ENCODE measurements at places on chromosomes 3 and 15. TPM values are rescaled to one million over a fixed set of nuclear protein-coding genes. Genes with fewer than 3 reads are reported as not detected.

DNA sequence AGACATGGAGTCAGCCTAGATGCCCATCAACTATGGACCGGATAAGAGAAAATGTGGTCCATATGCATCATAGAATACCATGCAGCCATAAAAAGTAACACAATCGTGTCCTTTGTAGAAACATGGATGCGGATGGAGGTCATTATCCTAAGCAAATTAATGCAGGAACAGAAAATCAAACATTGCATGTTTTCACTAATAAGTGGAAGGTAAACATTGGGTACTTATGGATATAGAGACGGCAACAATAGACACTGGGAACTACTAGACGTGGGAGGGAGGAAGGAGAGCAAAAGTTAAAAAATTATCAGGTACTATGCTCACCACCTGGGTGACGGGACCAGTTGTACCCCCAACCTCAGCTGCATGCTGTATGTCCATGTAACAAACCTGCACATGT lies 2.5 kb downstream of the PLD1 start:
- H3K4me3 ChIP-seq, result no peak overlapping the region
- H3K4me1 ChIP-seq, result peaks cover 5% of the 10 kb centered on the region
- no peaks in the 10 kb centered on the region for H3K36me3 ChIP-seq
- no peak overlapping the region for H3K27ac ChIP-seq
- DNase-seq, result no peak
- H3K27me3 ChIP-seq, result no peaks in the 10 kb centered on the region

- peak overlapping the region; percentile 99 for H3K27ac ChIP-seq
- peak overlapping the region; percentile 93 for H3K4me3 ChIP-seq
- peaks cover 33% of the 10 kb centered on the region for H3K4me1 ChIP-seq
- H3K27me3 ChIP-seq, result no peaks in the 10 kb centered on the region
These were observed 2.1 kb downstream of the RNF168 start for GRCh38 chr3:196501316-196502044.

- no peaks in the 10 kb centered on the region for H3K36me3 ChIP-seq
- no peak overlapping the region for H3K27ac ChIP-seq
- no peak for DNase-seq
- peaks cover 17% of the 10 kb centered on the region for H3K4me1 ChIP-seq
These were observed 21.2 kb upstream of the SMAD3 start for GRCh38 chr15:67043939-67044771.

GRCh38 chr3:166759736-166760513 lies 620.2 kb downstream of the ZBBX start:
- DNase-seq, result no peak
- no peak overlapping the region for H3K27ac ChIP-seq
- no peaks in the 10 kb centered on the region for H3K4me1 ChIP-seq
- no peaks in the 10 kb centered on the region for H3K36me3 ChIP-seq
- H3K4me3 ChIP-seq, result no peak overlapping the region
- no peaks in the 10 kb centered on the region for H3K27me3 ChIP-seq

DNA sequence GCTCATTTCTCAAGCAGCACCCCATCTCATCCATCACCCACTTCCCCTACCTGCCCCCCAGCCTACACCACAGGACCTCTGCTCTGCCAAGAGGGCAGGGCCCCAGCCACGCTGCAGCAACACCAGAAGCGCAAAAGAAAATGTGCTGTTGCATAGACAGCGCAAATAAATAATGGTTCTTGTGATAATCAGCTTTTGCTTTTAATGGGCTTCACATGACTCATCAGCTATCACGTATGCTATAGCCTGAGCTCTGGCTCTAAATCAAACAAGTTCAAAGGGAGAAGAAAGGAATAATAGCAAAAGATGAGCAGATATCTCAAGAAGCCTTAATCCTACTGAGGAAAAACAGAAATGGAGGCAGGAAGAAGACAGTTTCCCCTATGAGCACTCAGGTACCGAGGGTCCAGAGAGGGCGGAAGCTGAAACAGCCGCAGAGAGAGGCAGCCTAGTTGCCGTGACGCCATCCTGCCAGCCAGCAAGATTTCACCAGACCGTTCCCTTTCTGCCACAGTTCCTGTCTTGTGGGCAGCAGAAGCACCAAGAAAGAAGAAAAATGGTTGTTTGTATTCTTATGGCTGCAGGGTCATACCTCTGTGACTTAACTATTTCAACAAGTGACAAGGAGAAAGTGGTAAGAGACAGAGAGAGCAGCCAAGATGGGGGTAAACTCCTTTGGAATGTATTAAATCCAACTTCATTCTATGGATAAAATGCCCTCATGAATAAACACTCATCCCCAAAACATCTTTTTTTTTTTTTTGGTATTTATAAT lies 22.0 kb downstream of the RAB27A start:
- peak; percentile 31 for DNase-seq
- H3K36me3 ChIP-seq, result no peaks in the 10 kb centered on the region
- H3K4me3 ChIP-seq, result no peak overlapping the region
- no peak overlapping the region for H3K27ac ChIP-seq

GRCh38 chr3:42369832-42370231 lies 40.6 kb downstream of the LYZL4 start:
- H3K27me3 ChIP-seq, result peaks cover 11% of the 10 kb centered on the region
- no peak overlapping the region for H3K4me3 ChIP-seq
- H3K36me3 ChIP-seq, result no peaks in the 10 kb centered on the region
- no peaks in the 10 kb centered on the region for H3K4me1 ChIP-seq

DNA sequence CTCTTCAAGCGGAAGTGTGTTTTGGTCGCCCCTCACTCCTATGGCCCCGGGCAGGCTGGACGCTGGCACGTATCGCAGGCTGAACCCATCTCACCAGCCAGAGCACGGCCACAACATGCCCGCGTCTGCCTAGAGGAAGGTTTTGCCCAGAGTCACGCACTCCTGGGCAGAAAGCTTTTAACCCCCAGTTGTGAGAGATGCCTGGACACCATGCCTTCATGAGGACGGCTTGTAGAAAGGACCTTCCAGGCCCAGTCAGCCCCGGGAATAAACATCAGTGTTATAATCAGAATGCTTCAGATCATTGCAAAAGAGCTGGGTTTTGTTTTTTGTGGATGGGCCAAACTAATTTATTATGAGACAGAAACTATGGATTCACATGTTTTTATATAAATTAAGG lies 16.5 kb downstream of the CYFIP1 start:
- H3K4me1 ChIP-seq, result peaks cover 72% of the 10 kb centered on the region
- H3K27me3 ChIP-seq, result no peaks in the 10 kb centered on the region
- H3K4me3 ChIP-seq, result no peak overlapping the region
- DNase-seq, result no peak
- H3K36me3 ChIP-seq, result peaks cover 4% of the 10 kb centered on the region

GRCh38 chr15:70355275-70355795 lies 257.6 kb upstream of the TLE3 start:
- no peak overlapping the region for H3K27ac ChIP-seq
- no peak for DNase-seq
- H3K4me1 ChIP-seq, result no peaks in the 10 kb centered on the region
- H3K4me3 ChIP-seq, result no peak overlapping the region
- H3K27me3 ChIP-seq, result peaks cover 22% of the 10 kb centered on the region

DNA sequence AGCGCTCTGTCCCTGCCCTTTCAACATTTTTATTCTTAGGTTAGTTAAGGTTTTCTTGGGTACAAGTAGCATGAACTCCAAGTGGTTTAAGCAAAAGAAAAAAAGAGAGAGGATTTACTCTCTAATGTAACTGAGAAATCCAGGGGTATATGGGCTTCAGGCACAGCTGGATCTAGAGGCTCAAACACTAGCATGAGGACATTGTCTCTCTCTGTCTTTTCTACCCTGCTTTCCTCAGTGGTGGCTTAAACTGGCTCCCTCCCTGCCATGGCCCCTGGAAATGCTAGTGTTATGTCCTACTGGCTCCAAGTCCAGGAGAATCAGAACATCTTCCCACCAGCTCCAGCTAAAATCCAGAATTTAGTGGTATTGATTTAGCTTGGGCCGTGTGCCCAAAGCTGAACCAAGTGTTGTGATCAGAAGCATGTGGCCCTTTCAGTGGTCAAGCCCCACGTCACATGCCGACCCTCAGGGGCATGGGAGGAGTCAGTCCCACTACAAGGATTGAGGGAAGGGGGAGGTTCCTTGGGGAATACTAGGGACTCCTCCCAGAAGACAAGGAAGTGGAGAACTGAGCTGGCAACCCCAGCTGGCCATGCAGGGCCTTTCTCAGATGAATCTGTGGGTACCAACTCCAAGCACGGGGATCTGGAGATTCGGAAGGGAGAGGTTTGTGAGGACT lies 58.0 kb downstream of the LINGO1 start:
- no peaks in the 10 kb centered on the region for H3K27me3 ChIP-seq
- no peak overlapping the region for H3K27ac ChIP-seq
- peaks cover under 1% of the 10 kb centered on the region for H3K4me1 ChIP-seq

GRCh38 chr15:57559875-57560274 lies 31.8 kb upstream of the MYZAP start:
- no peak overlapping the region for H3K4me3 ChIP-seq
- H3K27ac ChIP-seq, result no peak overlapping the region
- H3K4me1 ChIP-seq, result peaks cover 5% of the 10 kb centered on the region
- H3K27me3 ChIP-seq, result no peaks in the 10 kb centered on the region

DNA sequence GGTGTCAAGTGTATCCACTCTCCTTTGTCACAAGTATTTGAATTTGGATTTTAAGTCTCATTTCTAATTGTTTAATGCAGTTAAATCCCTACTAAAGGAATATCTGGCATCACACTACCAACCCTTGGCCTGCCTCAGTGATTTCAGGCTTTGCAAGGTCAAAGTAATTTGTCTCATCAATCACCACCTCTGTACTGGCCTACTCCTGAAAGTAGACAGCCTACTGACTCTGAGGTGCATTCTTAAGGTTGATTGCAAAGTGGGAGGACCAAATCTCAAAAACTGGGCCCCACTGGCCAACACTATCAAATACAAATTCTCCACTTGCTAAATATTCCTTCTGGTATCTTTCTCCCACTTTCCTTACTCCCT lies 851 bp upstream of the TEX55 start:
- no peak overlapping the region for H3K27ac ChIP-seq
- H3K4me3 ChIP-seq, result no peak overlapping the region
- H3K36me3 ChIP-seq, result no peaks in the 10 kb centered on the region
- no peaks in the 10 kb centered on the region for H3K4me1 ChIP-seq
- DNase-seq, result no peak

DNA sequence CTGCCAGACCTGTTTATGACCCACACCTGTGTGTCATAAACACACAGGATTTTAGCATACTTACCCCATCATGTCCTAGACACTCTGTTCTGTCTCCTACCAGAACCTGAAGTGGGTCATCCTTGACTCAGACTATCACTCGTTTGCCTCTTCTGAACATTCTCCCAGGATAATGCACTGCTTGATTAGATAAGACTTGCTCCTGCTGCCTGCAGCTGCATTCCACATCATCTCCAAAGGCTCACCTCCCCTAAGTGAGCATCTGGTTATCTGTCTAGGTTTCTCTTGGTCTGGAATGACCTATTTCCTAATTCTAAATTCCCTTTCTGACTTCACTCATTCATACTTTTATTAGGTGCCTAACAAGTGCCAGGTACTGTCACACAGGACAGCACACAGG lies 332.1 kb downstream of the NTRK3 start:
- no peak overlapping the region for H3K27ac ChIP-seq
- H3K36me3 ChIP-seq, result no peaks in the 10 kb centered on the region
- no peak overlapping the region for H3K4me3 ChIP-seq
- DNase-seq, result no peak
- no peaks in the 10 kb centered on the region for H3K27me3 ChIP-seq

GRCh38 chr15:48614051-48614450 lies 31.5 kb downstream of the FBN1 start:
- no peak overlapping the region for H3K4me3 ChIP-seq
- no peaks in the 10 kb centered on the region for H3K27me3 ChIP-seq
- no peak for DNase-seq
- H3K4me1 ChIP-seq, result no peaks in the 10 kb centered on the region
- H3K36me3 ChIP-seq, result peaks cover 33% of the 10 kb centered on the region

GRCh38 chr15:93610944-93611343 lies 521.9 kb upstream of the RGMA start:
- no peak overlapping the region for H3K4me3 ChIP-seq
- H3K36me3 ChIP-seq, result no peaks in the 10 kb centered on the region
- no peak for DNase-seq
- no peaks in the 10 kb centered on the region for H3K27me3 ChIP-seq

DNA sequence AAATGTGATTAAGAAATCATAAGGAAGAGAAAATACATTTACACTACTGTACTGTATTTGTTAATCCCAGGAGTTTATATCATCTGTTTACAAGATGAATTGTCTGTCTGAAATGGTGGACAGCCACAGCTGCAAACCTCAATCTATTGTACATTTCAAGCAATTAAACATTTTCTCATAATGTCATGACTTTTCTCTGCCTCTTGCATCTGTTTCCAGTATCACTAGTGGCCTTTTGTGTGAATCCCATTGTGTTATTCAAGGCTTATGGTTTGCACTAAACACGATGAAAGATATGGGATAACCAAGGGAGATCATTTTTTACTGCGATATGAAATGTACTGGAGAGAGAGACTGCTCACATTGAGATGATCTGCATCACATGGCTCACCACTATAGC lies 200.2 kb upstream of the LRRN1 start:
- no peaks in the 10 kb centered on the region for H3K36me3 ChIP-seq
- peaks cover 3% of the 10 kb centered on the region for H3K4me1 ChIP-seq
- no peak overlapping the region for H3K4me3 ChIP-seq

DNA sequence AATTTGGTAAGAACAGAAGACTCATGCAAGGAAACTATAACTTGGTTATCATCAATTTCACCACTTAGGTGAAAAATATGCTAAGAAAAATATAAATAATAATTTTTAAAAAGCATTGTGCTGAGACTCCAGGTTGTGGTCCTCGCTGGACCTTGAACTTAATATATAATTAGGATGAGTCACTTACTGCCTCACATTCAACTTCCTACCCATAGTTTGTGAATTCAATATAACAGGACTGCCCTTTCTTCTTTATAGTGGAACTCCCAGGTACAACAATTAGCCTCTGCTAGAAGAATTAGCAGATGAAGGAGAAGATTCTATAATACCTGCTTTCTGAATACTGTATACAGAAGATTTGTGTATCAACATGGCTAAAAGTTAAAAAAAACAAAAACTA lies 149.1 kb upstream of the SPRED1 start:
- no peaks in the 10 kb centered on the region for H3K27me3 ChIP-seq
- no peaks in the 10 kb centered on the region for H3K36me3 ChIP-seq
- H3K4me1 ChIP-seq, result no peaks in the 10 kb centered on the region
- no peak overlapping the region for H3K4me3 ChIP-seq

DNA sequence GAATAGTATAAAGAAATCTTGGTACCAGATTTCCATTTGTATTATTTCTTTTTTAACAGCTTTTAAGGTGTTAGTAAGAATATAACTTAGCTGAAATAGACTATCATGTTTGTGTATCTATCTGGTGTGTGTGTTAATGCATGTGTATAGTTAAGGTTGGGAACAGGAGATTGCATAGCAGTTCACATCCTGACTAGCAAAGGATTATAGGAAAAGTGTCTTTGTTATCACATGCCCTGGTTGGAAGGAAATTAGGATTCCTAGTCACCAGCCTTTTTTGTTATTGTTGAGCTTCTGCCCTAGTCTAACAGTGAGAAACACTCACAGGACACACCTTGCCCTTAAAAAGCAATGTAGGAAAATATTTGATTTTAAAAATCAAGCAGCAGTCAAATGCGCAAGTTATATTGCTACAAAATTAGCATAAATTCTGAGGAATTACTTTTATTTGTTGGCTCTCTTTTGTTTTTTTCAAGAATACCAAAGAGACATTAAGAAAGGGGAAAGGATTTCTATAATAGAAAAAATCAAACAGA lies 58.2 kb downstream of the SETD5 start:
- DNase-seq, result no peak
- no peaks in the 10 kb centered on the region for H3K4me1 ChIP-seq
- peaks cover 100% of the 10 kb centered on the region for H3K36me3 ChIP-seq
- no peaks in the 10 kb centered on the region for H3K27me3 ChIP-seq
- H3K4me3 ChIP-seq, result no peak overlapping the region
- H3K27ac ChIP-seq, result no peak overlapping the region

Gene ARHGEF26
- total RNA-seq, result 2.2 TPM

Gene ADCY5
- 235 TPM for total RNA-seq

Gene AKAP13
- 531 TPM for total RNA-seq

Gene ACKR4
- total RNA-seq, result 0.47 TPM
